Gastroesophageal sphincter (tissue), 4 donors: ENCODE measurements at places on chromosomes 6 and 20.

- H3K27me3 ChIP-seq: no peaks in the 10 kb centered on the region
- H3K36me3 ChIP-seq: no peaks in the 10 kb centered on the region
- no peak overlapping the region for H3K27ac ChIP-seq
- H3K4me1 ChIP-seq: no peaks in the 10 kb centered on the region
Observed at GRCh38 chr6:150482883-150483409, 114.1 kb downstream of the IYD start.

- H3K36me3 ChIP-seq: no peaks in the 10 kb centered on the region
- no peaks in the 10 kb centered on the region for H3K4me1 ChIP-seq
- H3K27ac ChIP-seq: no peak overlapping the region
- peaks cover 70% of the 10 kb centered on the region for H3K27me3 ChIP-seq
Observed at GRCh38 chr6:33856655-33857054, 52.9 kb upstream of the MLN start.

GRCh38 chr6:144150710-144151657 is 667 bp downstream of the STX11 start:
- no peaks in the 10 kb centered on the region for H3K36me3 ChIP-seq
- peak overlapping the region; percentile 47 for H3K4me3 ChIP-seq
- peaks cover 60% of the 10 kb centered on the region for H3K27me3 ChIP-seq
- no peaks in the 10 kb centered on the region for H3K4me1 ChIP-seq

- H3K4me3 ChIP-seq: no peak overlapping the region
- peaks cover 12% of the 10 kb centered on the region for H3K27me3 ChIP-seq
- no peaks in the 10 kb centered on the region for H3K36me3 ChIP-seq
Observed at GRCh38 chr6:84791233-84791632, 26.8 kb upstream of the TBX18 start.
